T-cell (primary cell): ENCODE measurements at places on chromosomes 3 and 15. TPM values are rescaled to one million over a fixed set of nuclear protein-coding genes. Genes with fewer than 3 reads are reported as not detected.

GRCh38 chr15:74367296-74367854 lies at the start of gene CYP11A1:
CYP11A1 (minus strand) TSS chr15:74367646; CDS start chr15:74367585, 61 bp downstream.
- no peak for DNase-seq
- no peak within 1 kb of the TSS for H3K27ac ChIP-seq
- no peak within 1 kb of the TSS for H3K4me3 ChIP-seq

DNA sequence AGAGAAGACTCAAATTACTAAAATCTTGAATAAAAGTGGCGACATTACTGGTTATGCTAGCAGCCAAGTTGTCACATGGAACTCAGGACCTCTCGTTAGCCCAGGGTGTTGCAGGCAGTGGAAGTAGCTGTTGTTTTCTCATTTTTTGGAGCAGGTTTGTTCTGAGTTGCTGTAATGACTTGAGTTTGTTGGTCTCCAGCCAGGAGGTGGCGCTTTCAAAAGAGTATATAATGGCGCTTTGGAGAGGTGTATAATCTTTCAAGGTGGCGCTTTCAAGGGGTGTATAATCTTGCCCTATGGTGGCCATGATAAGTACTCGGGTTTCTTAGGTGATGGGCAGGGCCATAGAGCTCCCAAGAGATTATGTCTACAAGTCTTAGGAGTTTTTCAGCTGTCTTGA lies 632.7 kb downstream of the NTRK3 start:
- H3K4me1 ChIP-seq = no peaks in the 10 kb centered on the region
- no peaks in the 10 kb centered on the region for H3K36me3 ChIP-seq
- H3K4me3 ChIP-seq = no peak overlapping the region
- no peaks in the 10 kb centered on the region for H3K27me3 ChIP-seq

CLDN18 gene
- total RNA-seq = 0.23 TPM

GRCh38 chr3:190865828-190866227 lies 3.3 kb upstream of the GMNC start:
- no peaks in the 10 kb centered on the region for H3K36me3 ChIP-seq
- no peak overlapping the region for H3K27ac ChIP-seq
- H3K4me3 ChIP-seq = no peak overlapping the region
- no peak for DNase-seq

GRCh38 chr3:13954741-13955483 lies 75.0 kb upstream of the WNT7A start:
- no peaks in the 10 kb centered on the region for H3K4me1 ChIP-seq
- no peaks in the 10 kb centered on the region for H3K36me3 ChIP-seq
- DNase-seq = no peak
- H3K27me3 ChIP-seq = peaks cover 10% of the 10 kb centered on the region

- H3K36me3 ChIP-seq = no peaks in the 10 kb centered on the region
- H3K4me3 ChIP-seq = no peak overlapping the region
- no peak for DNase-seq
- H3K27ac ChIP-seq = no peak overlapping the region
Observed at GRCh38 chr3:154111365-154111935, 9.7 kb upstream of the ARHGEF26 start.

EXD1 gene
- total RNA-seq = not detected

LMOD3 gene
- total RNA-seq = not detected

DNA sequence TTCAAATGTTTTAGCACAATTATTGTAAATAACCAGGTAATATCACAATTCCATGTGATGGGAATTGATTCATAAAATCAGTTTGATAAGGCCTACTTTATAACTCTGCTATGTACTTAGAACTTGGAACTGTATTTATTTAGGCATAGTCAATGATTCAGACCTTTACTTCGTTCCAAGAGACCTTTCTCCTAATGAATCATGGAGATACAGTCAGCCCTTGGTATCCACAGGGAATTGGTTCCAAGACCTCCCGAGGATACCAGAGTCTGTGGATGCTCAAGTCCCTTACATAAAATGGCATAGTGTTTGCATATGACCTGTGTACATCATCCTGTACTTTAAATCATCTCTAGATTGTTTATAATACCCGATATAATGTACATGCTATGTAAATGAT lies 60.8 kb upstream of the UMPS start:
- peaks cover 11% of the 10 kb centered on the region for H3K27me3 ChIP-seq
- no peaks in the 10 kb centered on the region for H3K36me3 ChIP-seq
- H3K27ac ChIP-seq = no peak overlapping the region
- H3K4me3 ChIP-seq = no peak overlapping the region
- no peaks in the 10 kb centered on the region for H3K4me1 ChIP-seq

DNA sequence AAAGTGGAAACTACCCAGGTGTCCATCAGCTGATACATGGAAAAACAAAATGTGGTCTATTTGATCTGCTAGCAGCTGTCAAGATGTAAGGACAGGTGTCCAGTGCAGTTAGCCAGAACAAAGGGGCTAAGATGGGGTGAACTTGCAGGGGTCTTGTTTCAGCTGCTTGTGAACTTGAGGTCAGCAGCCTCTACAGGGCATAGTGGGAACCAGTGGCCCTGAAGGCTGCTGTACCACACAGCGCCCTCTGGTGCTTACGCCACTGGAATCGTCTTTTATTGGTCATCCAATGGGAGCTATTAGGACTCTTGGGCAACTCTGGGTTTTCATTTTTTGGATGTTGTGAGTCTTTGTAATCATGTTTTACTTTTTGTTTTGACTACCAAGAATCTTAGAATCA lies 62.2 kb upstream of the CTSH start:
- H3K36me3 ChIP-seq = no peaks in the 10 kb centered on the region
- H3K4me1 ChIP-seq = no peaks in the 10 kb centered on the region
- DNase-seq = no peak
- peaks cover 24% of the 10 kb centered on the region for H3K27me3 ChIP-seq
- no peak overlapping the region for H3K4me3 ChIP-seq
- no peak overlapping the region for H3K27ac ChIP-seq

DNA sequence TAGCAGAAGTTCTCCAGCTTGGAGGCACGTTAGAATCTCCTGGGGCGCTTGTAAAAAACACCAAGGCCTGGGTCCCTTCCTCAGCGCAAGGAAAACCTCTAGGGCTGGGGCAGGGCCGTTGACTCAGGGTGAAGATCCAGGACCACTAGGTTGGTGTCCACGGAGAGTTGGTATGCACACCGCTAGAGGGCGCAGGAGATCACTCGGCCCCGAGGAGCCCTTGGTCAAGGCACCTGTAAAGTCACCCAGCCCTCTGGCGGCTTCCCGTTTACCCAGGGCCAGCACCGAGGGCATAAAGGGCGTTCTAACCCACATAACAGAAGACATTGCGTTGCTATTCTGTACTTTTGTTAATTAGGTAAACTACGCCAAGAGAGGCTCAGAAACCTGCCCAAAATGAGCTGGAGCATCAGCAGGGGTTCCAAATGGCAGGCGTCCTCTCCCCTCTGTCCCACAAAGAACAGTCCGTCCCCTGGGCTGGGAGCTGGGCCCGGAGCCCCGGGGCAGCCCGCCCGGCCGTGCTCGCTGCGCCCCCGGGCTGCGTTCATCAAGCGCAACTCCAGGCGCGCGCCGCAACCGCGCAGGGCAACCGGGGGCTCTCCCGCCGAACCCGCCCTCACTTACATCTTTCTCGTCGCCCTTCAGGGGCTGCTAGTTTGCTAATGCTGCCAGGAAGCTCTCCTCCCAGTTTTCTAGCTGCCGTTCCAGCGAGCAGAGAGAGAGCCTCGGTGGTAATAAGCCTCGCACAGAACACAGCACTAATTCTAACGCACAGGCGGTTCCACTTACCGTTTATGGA lies 332.1 kb downstream of the ARRDC4 start:
- H3K36me3 ChIP-seq = no peaks in the 10 kb centered on the region
- H3K4me3 ChIP-seq = no peak overlapping the region
- H3K4me1 ChIP-seq = no peaks in the 10 kb centered on the region
- H3K27me3 ChIP-seq = peaks cover 19% of the 10 kb centered on the region
- no peak overlapping the region for H3K27ac ChIP-seq
